ENCODE measurements at places on chromosomes 6 and 20.
A peak's percentile ranks its signal among the peaks of the same experiment; 100 is the strongest.

GRCh38 chr6:43575105-43575771 lies 600 bp downstream of the XPO5 start:
- DNase-seq, result peak; percentile 48

- DNase-seq, result no peak
Measured at GRCh38 chr6:46773201-46773855, 19.9 kb upstream of the MEP1A start.

- peak; percentile 87 for DNase-seq
Measured at GRCh38 chr6:17167327-17167979, 65.6 kb downstream of the STMND1 start.

- DNase-seq, result no peak
Measured at GRCh38 chr6:142732790-142733189, 212.2 kb downstream of the HIVEP2 start.

GRCh38 chr6:130020073-130020906 lies 1.9 kb downstream of the L3MBTL3 start:
- peak; percentile 37 for DNase-seq

GRCh38 chr20:63232235-63233060 lies 3.3 kb upstream of the BIRC7 start:
- no peak for DNase-seq

DNA sequence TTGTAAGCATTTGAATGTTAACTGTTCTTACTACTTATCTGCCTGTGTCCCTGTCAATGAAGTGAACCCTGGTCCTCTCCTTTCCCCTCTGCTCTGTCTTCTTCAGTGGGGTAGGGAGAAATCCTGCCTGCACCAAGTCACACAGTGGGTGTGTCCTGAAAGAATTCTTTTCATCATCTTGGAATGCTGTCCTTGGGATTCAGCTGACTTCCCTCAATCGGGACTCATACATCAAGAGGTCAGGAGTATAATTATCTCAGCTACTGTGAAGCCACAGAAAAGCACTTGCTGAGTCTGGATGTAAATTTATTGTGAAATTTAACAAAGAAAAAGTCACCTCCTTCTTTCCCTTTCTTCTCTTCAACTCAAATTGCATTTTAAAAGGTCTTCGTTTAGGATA lies 328.5 kb downstream of the SOX4 start:
- DNase-seq, result no peak

GRCh38 chr20:7237251-7237650 lies 469.8 kb downstream of the BMP2 start:
- DNase-seq, result no peak

DNA sequence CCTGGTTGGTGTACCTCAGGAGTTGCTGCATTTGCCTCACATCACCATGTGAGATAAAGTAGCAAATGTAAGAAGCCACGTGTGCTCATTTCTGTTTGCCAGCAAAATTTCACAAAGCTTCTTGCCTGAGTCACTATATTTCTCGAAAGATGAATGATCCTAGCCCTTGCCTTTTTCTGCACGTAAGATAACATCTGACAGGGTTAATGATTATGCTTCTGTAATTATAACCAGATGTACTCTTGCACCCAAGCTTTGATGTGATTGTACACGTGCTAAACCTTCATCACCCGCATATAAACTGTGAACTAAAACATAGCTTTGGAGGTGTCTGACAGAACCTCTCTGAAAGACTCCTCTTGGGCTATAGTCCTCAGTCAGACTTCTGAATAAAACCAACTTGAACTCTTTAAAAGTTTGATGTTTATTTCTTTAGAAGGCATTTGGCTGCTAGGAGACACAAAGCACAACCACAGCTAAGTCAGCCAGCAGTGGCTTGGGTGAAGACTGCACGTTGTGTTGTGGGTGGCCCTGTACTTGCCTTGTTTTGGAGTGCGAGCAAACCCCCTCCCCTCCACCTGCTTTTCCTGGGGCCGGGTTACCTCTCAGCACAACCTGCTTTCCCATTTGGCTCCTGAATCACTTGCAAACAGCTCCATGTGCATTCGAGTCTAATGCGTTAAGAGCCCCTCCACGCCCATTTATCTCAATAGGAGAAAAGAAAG lies 19.3 kb downstream of the PROKR2 start:
- DNase-seq, result no peak

GRCh38 chr6:157832250-157832967 lies 9.4 kb downstream of the SNX9 start:
- no peak for DNase-seq

GRCh38 chr6:151022492-151022891 lies 157.0 kb downstream of the MTHFD1L start:
- DNase-seq, result no peak

DNA sequence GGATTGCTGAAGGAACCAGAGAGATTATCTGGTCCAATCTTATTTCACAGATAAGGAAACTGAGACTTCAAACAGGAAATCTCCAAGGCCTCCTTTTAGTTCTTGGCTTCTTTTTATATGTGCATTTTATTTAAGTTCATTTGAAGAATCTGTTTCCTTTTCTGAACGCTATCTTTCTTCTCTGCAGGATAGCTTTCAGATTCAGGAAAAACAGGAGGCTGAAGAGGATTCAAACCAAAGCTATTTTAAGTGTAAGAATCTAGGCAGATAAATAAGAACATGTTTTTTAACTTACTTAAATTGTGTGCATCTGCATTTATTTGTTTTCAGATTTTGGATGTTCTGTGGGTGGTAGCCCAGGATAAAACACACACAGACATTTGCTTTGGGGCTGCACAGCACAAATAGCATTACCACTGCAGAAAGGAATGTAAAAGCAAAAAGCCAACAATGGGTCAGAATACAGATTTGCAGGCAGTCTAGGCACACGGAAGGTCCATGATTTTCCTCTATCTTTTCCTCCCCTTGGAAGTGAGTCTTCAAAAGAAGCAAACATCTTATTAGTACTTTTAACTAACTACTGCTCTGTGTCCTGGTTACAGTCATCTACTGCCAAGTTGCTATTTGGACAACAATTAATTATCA lies 188.8 kb upstream of the TBX18 start:
- no peak for DNase-seq

DNA sequence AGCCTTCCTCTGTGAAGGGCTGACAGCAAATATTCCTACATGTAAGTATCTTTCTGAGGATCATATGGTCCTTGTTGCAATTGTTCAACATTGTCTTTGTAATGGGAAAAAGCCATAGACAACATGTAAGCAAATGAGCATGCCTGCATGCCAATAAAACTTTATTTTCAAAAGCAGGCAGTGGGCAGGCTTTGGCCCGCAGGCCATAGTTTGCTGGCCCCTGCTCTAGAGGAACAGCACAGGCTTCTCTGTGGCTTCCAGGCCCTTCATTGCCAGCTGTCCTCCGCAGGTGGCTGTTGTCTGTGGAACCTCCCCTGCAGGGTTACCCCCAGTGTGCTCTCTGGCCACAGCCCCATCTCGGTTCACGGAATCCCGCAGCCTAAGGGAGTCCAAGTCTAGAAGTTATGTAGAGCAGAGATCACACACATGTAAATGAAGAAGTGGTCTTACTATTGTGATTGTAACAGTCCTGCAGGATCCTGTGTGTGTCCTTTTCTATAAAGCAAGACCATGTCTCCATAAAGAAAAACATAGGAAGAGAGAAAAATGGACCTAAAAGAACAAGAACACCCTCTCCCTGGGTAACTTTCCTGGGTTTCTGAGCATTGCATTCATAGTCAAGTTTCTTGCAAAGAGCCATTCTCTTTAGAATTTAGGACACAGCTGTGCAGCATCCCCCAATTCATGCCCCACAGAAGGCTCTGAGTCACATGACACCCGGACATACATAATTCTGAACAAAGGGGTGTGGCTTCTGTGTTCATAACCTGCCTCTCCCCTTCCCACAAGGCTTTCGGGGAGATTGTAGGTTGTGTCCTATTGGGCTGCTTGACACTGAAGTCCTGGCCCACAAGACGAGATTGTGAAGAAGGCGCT lies 10.0 kb downstream of the UNC93A start:
- DNase-seq, result no peak

GRCh38 chr6:155284775-155285174 lies 21.0 kb downstream of the CLDN20 start:
- DNase-seq, result no peak

DNA sequence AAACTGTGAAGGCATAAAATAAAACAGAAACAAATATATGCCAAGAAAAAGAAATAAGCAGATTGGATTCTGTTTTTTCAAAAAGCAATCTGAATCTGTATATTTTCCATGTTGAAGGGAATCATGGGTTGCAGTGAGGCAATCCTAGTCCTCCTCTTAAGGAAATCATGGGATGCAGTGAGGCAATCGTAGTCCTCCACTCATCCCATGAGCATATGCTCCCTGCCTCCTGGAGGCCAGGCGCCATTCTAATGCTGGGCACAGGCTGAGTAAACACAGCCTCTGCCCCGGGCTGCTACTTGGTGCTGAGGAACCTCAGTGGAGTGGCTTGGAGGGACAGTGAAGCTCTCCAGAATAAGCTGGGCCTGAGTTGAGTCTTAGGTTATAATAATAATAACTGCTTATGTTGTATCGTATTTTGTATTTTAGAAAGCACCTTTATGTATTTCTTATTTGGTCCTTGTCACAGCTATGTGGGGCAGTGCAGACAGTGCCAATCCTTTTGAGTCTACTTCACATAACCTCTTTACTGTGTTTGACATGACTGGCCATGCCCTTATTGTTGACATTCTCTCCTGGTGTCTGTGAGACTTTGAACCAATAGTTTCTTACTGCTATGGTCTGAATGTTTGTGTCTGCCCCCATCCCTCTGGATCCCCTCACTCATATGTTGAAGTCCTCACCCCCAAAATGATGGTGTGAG lies 56.6 kb upstream of the CITED2 start:
- no peak for DNase-seq

DNA sequence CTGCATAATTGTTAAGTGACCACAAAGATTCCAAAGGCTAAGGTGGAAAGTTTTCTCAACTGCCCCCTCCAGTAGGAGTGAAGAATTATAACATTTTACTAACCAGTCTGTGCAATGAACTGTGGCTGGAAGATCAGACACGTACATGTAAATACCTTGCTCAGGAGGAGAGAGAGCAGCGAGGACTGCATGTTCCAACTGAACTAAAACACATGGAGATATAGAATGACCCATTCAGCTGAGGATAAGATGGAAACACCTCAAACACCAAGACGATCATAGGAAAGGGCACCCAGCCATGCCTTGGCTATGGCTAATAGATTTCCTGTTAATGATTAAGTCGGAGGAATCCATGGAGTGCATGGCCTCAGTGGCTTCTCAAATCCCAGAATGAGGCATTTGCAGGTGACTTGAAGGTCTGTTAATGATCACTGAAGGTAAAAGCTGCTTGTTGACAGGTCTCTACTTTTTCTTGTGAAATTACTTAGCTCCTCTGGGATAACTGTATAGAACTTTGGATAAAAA lies 875.6 kb downstream of the TFAP2A start:
- no peak for DNase-seq

DNA sequence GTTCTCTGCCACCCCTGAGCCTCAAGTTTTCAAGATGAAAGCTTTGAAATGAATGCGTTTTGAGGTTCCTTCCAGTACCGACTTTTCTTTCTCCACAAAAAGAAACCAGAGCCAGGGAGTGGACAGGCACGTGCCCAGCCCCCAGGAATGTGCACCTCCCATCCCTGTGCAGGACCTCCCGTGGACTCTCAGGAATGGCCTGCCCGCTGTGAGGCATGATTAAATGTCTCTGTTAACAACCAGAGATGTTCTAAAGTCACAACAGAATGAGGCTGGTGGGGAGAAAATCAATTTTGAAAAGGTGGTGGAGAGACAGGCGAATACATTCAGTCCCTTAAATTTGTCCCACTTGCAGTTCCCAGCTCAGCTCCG lies 1.5 kb downstream of the TGM3 start:
- no peak for DNase-seq

- no peak for DNase-seq
Measured at GRCh38 chr6:147787417-147787816, 278.9 kb downstream of the SAMD5 start.

DNA sequence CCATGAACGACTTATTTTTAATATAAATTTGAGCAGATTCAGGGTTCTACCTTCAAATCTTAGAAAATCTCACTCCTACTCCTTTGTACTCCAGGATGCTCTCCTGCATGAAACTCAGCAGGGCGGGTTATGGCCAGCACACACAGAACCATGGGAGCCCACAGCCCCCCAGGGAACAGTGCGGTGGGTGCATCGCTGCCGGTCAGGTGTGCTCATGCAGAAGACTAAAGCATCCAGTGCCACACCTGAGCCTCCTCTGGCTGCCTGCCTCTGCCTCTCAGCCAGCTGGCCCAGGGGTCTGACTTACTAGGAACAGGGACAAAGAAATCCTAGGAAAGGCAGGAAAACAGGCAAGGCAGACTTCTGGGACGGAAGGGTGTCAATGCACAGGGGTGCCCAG lies 31.8 kb downstream of the EZR start:
- no peak for DNase-seq

- DNase-seq, result no peak
Measured at GRCh38 chr6:56444855-56445254, 197.5 kb upstream of the COL21A1 start.

DNA sequence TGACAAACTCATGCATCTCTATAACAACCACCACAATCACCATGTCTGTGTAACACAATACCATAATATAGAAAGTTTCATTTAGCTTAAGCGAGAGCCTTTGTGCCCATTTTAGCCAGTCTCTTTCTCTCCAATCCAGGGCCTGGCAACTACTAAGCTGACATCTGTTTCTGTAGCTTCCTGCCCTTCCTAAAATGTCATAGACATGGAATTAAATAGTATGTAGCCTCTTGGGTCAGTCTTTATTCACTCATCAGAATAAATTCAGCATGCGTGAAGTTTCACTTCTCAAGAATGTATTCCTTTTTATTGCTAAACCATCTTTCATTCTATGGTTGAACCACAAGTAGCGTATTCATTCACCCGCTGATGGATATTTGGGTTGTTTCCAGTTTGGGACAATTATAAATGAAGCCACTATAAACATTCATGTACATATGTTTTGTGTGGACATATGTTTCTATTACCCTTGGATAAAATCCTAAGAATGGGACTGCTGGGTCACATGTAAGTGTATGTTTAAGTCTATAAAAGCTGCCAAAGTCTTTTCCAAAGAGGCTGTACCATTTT lies 1.7 kb upstream of the TREM2 start:
- no peak for DNase-seq

GRCh38 chr20:37219751-37220668 lies 40.7 kb upstream of the MROH8 start:
- no peak for DNase-seq

All from NCI-H524 (cell line).